Muscle of arm (tissue), 14 donors: ENCODE measurements at places on chromosomes 11 and 22.
A peak's percentile ranks its signal among the peaks of the same experiment; 100 is the strongest.

DNA sequence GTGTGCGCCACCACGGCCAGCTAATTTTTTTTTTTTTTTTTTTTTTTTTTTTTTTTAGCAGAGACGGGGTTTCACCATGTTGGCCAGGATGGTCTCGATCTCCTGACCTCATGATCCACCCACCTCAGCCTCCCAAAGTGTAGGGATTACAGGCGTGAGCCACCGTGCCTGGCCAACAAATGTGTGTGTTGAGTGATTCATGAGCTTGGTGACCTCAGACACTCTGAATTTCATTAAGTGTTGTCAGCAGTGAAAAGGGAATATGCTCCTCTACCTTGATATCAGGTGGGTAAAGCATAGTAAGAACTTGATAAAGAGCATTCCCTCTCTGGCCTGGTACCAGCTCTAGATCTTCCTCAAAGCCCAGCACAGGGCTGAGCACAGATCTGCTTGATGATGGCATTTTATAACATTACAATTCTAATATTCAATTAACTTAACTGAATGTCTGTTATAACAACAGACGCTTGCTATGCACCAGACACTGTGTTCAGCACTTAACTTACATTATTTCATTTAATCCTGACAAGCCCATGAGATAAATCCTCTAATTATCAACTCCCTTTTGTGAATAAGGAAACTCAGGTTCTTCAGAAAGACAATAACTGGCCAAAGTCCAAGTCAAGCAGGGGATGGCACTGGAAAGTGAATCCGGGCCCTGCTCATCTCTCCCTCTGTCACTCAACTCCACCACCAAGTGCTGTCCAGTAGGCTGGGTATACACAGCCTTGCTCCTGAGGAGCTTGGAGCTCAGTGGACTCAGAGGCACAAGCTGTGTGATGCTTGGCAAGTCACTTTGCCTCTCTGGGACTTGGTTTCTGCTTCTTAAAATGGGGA lies 13.0 kb downstream of the TBC1D10A start:
- no peak for DNase-seq

DNA sequence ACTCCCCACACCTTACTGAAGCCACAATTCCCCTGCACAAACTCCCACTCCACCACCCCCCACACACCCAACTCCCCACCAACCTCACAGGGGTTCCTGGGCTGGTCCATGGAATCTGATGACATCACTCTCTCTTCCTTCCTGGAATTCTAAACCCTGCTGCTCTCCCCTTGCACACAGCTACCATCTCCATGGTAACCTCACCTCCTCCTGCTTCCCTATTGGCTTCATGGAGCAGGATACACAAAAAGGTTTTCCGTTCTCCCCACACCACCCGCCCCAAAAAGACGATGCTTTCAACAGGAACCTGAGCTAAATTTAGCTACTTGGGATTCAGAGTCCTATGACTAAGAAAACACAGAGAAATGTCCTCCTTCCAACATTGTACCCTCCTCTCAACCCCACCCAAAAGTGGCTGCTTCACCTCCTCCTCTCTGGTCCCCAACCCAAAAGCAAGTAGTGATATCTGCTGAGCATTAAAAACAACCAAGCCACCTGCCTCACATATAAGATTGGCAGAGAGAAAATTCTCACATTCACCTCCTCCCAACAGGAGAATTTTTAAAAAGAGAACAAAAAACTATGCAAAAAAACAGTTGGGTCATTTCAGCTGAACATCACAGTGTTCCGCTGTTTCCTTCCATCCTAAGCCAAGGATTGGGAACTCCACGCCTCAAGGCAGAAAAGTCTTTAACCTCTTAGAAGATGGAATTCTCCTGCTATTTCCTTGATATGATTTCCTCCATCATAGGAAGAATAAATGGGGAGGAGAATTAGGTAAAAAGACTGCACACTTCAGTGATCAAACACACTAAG lies 66.9 kb downstream of the RBFOX2 start:
- DNase-seq = peak; percentile 79

- no peak for DNase-seq
Measured at GRCh38 chr11:4890279-4890678, 8.6 kb downstream of the OR51T1 start.

- DNase-seq = no peak
Measured at GRCh38 chr11:109680127-109680526, 258.1 kb downstream of the C11orf87 start.

DNA sequence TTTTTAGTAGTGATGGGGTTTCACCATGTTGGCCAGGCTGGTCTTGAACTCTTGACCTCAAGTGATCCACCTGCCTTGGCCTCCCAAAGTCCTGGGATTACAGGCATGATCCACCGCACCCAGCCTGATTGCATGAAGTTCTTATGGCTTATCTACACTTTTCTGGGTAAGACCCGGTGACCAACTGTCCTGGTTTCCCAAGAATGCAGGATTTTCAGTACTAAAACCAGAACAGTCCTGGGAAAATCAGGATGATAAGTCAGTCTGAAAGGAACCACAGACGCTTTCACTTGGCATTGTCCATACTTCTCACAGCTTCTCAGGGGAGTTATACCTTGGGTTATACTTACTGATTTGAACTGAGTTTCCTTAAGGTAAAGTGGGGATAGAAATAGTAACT lies 1.4 kb upstream of the BPIFC start:
- no peak for DNase-seq

GRCh38 chr22:22576989-22577427 lies 17.9 kb upstream of the PRAME start:
- no peak for DNase-seq

- no peak for DNase-seq
Measured at GRCh38 chr11:96384156-96384555, 5.6 kb downstream of the CCDC82 start.
